HT1080 (cell line): ENCODE measurements at places on chromosomes 2 and 18. TPM values are rescaled to one million over a fixed set of nuclear protein-coding genes. Genes with fewer than 3 reads are reported as not detected.

SOX11 gene
- total RNA-seq: not detected in 2 replicates

RETREG2 gene
- total RNA-seq: 59.6 and 69.9 TPM in 2 replicates

SPDYA gene
- 0.19 and 0.33 TPM in 2 replicates for total RNA-seq

C2orf66 gene
- not detected in 2 replicates for total RNA-seq

GREB1 gene
- 1.2 and 1.7 TPM in 2 replicates for total RNA-seq

WNT10A gene
- 0.20 TPM in 1 of 2 replicates, not detected in the other for total RNA-seq

ST3GAL5 gene
- total RNA-seq: 1.2 TPM in 2 replicates

SGPP2 gene
- total RNA-seq: not detected in 2 replicates

HMSD gene
- total RNA-seq: not detected in 2 replicates

C2orf78 gene
- total RNA-seq: not detected in 2 replicates

GAREM1 gene
- total RNA-seq: 1.0 and 2.8 TPM in 2 replicates

RTP5 gene
- not detected in 2 replicates for total RNA-seq

PLCD4 gene
- total RNA-seq: 1.7 and 2.4 TPM in 2 replicates

TTR gene
- not detected in 2 replicates for total RNA-seq

- DNase-seq: no peak
Measured at GRCh38 chr2:159912580-159912979, 114.6 kb upstream of the CD302 start.

DNA sequence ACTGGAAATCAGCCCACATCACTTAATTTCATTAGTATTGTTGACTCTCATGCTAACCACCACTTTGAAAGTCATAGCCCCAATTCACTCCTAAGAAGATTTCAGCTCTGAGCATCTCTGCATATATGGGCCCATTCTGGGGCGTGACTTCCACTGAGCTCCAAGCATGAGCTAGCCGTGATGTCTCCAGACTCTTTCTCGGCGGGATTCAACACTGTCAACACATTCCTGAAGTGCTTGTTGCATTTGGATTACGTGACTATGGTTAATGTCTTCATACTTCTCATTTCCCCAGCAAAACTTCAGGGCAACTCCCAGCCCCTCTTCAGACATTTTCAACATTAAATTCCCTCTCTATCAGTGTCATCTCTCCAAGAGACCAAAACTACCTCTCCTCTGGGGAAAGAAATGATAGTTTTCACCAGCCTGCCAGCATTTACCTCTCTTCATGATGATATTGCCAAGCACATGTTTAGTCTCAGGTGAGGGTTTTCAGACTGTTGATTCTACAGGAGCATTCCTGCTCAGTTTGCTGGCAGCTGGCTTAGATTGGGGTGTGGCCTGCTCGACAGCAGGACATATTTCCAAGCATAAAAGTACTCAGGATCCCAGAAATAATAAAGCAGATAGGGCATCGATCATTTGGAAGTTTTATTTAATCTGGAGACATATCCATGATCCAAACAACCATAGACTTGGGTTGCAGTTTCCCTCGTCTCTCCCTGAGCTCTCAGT, 81.7 kb downstream of the FEZ2 start:
- DNase-seq: no peak

GRCh38 chr2:105887256-105887655, 142.5 kb downstream of the NCK2 start:
- DNase-seq: no peak

DNA sequence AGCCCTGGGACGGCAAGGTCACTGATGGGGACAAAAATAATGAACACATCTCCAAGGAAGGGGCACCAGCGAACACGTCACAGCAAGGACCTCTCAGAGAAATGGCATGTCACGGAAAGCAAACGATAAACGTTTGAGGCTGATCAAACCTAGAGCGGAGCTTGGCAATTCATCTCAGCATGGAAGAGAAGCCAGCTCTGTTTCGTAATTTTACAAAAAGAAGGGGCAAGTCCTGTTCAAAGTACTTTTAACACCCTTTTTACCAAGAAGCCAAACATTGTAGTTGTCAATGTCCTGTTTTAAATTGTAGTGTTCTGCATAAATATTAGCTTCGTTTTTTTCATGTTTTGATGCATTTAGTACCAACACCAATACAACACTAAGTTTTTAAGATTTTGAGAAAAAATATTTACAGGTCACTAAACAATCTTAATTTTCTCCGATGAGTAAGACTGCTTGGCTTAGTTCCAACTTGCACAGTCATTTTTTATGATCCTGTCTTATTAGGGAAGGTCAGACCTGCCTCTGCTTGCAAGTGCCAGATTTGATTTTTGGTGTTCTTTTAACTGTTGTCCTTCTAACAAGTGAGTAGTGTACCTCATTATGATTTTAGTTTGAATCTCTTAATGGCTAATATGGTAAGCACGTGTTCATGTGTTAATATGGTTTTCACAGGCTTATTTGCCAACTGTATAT, 818.5 kb upstream of the SALL3 start:
- no peak for DNase-seq

DNA sequence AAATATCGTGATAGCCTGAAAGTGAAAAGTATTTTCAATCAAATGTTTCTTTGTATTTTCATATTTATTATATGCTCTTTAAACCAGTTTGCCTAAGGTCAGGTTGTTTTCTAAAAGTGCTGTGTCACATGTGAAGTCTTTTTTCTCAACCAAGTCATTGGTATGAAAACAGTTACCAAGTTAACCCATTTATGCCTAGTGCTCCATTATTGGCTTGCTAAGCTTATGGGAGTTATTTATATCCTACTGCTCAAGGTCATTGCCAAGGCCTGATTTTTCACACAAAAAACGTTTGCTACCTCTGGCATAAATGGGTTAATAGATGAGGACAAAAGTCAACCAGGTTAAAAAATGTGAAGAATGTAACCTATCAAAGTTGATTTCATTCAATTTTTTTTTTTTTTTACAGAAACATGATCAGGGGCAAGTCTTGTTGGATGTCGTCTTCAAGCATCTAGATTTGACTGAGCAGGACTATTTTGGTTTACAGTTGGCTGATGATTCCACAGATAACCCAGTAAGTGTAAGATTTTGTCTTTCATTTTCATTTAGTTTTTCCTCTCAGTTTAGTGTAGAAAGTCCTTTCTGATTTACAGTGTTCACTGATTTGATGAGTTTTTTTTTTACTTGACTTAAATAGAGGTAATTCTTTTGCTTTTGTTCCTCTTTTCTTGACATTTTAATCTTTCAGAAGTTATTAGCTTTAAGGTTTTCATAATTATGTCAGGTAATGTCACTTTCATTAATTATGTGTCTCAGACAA, 102.6 kb downstream of the PTPN4 start:
- DNase-seq: no peak

DNA sequence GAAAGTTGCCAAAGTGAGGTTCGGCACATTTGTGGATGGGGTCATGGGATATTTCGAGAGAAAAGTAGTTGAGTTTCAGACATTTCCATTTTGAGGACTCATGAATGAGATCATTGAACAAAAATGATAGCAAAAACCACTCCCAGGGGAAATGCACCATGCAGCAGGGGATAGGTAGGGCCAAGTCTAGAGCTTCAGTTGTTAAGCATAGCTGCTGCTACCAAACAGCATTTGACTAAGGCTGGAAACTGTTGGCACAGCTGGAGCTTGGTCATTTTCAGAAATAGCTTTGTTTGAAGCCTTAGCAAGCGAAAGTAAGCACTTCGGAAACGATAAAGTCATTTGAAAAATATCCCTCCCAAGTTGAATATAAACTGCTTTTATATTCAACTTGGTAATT, 431.8 kb downstream of the SOCS6 start:
- peak; percentile 2 for DNase-seq

- DNase-seq: peak; percentile 39
Measured at GRCh38 chr2:43685357-43685756, 9.1 kb upstream of the C1GALT1C1L start.

GRCh38 chr2:160557903-160558302, 64.3 kb upstream of the RBMS1 start:
- no peak for DNase-seq

- peak; percentile 18 for DNase-seq
Measured at GRCh38 chr18:24959051-24959476, 392.9 kb downstream of the ZNF521 start.

- DNase-seq: peak; percentile 86
Measured at GRCh38 chr2:200788121-200788718, 23.5 kb upstream of the BZW1 start.

GRCh38 chr2:237721458-237721857, 77.1 kb upstream of the RBM44 start:
- no peak for DNase-seq

DNA sequence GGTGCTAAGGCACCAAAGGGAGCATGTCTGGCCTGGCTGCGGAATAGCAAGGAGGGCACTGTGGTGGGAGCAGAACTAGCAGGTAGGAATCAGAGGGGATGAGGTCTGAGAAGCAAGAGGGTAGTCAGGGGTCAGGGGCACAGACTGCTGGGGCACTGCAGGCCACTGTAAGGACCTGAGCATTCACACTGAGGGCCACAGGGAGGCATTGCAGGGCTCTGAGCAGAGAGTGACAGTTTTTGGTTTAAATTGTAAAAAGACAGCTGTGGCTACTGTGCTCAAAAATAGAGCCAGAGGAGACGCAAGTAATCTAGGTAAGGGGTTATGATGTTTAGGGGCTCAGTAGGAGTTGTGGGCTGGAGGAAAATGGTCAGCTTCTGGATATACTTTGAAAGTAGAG, 41.5 kb downstream of the ARHGAP25 start:
- DNase-seq: no peak

DNA sequence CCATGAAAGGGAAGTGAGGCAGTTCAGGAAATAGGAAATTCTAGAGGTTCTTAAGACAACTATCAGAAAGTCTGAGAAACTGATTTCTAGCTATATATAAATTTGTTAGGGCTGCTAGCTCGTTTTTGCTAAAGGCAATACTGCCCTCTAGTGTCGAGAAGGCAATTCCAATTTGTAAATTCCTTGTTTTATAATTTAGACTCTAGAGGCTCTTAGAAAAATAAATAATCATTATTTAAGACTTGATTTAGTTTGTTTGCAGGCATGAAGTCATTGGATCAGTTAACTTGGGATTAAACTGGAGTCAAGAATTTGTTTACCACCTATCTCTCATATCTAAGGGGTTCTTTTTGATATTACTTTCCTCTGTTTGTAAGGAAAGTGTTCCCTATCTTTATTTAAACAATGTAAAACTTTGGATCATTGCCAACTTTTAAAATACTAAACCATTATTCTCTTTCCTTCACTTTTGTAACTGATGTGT, 66.2 kb downstream of the ACVR2A start:
- peak; percentile 62 for DNase-seq

GRCh38 chr18:2847317-2848246, 776 bp downstream of the EMILIN2 start:
- DNase-seq: no peak

DNA sequence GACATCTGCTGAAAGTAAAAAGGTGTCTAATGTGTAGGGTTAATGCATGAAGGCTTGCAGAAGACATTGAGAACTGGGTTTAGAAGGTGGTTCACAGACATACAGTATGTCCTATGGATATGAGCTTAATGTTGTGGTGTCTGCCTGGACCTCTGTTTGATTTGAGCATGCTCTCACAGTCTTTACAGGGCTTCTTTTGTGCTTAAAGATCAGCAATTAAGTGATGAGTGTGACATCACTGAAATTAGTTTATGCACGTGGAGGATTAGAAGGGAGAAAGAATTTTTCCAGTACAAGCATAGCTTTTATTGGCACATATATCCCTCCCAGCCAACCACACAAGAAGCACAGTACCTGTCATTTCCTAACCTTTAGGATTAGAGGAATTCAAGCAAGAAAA, 367.5 kb upstream of the RAB12 start:
- DNase-seq: no peak

DNA sequence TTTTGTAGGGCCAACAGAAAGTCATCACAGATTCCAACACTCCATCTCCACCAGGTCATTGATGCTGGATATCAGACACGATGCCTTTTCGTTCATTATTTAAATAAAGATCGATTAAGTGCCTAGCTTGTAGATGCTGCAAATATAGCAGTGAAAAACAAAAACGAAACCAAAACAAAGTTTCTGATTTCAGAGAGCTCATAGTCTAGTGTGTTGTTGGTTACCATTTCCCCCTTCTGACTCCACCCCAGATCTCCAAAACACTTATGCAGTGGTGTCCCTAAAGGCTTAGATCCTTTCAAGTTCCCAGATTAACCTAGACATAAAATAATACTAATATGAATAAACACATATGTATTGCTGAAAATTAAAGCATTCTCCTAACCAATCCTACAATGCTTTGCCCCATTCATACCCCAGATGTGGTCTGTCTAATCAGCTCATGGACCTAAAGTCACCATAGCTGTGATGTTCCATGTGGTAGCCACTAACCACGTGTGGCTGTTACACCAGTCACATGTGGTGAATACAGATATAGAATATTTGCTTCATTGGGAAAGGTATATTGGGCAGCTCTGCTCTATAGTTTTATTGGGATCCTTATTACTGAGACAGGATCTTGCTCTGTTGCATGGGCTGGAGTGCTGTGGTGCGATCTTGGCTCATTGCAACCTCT, 787.2 kb downstream of the TDRD15 start:
- DNase-seq: no peak

DNA sequence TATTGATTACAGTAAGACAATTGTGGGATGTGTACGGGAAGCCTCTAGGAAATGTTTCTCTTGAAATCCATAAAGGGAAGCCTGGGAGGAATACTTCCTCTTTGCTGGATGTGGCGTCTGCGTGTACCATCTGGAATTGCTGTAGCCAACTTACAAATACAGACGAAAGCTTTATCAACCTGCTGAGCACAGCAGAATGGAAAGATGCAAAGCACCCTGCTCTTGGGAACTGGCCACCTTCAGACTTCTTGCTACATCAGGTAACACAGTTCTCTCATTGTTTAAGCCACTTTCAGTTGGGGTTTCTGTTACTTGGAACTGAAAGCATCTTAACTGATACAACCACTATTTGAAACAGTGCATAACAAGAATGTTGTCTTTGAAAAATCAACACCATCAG, 213.8 kb downstream of the HRH4 start:
- DNase-seq: no peak

GRCh38 chr2:181673173-181673572, 7.1 kb downstream of the NEUROD1 start:
- DNase-seq: no peak

- DNase-seq: no peak
Measured at GRCh38 chr2:27751377-27751776, 20.1 kb upstream of the MRPL33 start.

- peak; percentile 55 for DNase-seq
Measured at GRCh38 chr18:43486462-43486861, 209.2 kb upstream of the SYT4 start.

DNA sequence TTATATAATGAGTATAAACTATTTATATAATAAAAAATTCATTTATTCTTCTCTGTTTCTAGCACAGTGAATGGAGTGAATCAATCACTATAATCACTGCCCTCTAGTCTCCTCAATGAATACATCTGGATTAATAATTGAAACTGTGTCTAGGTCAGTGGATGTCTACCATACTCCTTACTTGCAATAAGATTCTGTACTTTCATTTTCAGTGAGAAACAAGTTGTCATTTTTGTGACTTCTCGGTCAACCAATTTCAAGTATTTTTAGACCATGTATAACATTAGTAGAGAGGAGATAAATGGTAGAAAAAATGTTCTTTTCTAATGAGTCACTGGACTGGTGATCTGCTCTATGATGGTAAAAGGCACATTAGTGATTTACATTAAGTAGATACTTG, 799.6 kb upstream of the CHAC2 start:
- no peak for DNase-seq

GRCh38 chr18:58152891-58153290, 108.9 kb downstream of the NEDD4L start:
- no peak for DNase-seq
